Activated naive CD4-positive, alpha-beta T cell (primary cell): ENCODE measurements at places on chromosomes 3 and 15.

- DNase-seq, result no peak
Measured at GRCh38 chr3:106034313-106034712, 165.5 kb upstream of the CBLB start.

DNA sequence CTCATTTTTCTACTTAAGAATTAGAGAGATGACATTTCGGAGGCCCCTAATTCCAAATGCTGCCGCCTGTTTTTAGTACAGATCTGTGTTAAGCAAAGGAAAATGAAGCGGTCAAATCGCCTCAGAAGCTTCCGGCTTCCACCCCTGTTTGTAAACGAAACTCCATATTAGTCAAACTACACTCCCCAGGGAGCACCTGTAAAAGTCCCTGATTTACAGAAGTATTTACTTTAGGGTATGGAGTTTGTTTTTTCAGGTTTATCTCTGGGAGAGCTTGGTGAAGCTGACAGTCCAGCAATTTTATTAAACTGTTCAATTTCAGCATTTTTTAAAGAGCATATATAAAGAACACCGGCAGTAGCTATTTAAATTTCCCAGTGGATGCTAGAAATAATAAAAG, 319.8 kb downstream of the FHIT start:
- no peak for DNase-seq

- DNase-seq, result no peak
Measured at GRCh38 chr3:134795746-134796280, 753 bp downstream of the EPHB1 start.

DNA sequence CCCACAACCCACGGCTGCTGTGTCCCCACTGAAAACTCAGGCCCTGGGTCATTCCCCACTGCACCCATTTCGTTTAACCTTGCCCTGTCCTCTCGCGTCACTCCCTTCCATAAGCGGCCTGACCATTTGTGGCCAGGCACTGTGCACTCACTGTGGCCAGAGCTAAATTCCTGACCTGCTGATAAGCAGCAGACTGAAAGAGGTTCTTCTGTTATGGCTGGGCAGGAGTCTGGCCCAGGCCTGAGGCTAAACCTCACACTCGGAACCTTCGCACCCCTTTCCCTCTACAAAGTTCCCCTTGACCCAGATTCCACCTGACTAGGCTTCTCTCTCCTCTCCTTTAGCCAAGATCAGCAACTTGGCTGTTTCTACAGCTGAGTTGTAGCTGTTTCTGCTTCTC, 62.3 kb downstream of the ADAMTS17 start:
- no peak for DNase-seq

DNA sequence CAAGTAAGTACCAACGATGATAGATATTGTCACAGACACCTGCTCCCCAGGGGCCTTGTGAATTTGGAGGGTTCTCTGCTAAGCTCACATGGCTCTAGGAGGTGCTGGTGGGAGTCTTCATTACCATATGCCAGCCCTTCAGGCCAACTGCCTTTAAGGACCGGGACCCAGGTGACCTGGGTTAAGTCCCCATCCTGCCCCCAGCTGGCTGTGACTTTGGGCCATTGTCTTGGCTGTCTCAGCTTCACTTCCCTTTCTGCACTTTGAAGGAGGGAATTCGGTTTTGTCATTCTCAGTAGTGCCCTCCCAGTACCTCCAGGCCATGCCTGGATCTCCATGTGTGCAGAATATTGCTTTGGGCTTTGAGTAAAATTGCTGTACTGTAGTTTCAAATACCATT, 72.8 kb upstream of the ACAD9 start:
- no peak for DNase-seq

DNA sequence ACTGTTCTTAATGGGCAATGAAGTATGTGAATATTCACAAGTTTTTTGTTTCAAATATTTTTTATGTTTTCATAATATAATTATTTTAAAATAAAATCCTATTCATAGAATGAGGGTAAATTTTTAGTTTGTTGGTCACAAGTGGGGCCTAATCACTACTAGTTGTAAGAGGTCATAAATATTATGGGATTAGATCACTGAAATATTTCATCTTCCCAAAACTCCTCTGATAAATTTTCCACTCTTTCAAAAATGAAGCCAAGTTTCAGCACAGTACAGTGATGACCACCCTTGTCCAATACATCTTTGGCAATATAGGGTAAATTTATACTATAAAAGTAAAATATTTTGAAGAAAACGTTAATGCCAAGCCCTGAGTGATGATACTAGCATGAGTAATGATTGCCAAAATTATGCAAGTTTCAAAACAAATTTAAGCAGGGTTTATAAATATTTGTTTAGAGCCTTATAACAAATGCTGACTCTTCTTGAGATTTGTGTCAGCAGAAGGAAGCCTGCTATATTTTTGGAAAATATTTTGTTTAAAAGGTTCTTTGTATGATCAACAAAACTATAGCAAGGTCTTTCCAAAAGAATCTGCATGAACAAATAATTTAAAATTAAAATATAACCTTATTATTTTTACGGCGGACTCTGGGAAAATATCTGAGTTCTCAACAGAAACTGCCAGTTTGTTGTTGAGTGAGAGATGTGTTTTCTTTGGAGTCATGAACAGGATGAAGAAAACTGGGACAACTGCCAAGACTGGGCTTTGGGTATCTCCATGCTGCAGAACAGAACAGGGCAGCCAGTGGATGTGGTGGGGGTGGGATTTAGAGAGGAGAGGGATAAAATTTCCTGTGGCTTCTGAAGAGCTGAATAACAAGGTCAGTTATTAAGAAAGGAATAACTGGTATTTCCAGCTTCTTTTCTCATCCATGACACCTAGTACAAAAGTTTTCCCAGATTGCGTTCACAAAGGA, 17.9 kb upstream of the TM4SF1 start:
- DNase-seq, result no peak

DNA sequence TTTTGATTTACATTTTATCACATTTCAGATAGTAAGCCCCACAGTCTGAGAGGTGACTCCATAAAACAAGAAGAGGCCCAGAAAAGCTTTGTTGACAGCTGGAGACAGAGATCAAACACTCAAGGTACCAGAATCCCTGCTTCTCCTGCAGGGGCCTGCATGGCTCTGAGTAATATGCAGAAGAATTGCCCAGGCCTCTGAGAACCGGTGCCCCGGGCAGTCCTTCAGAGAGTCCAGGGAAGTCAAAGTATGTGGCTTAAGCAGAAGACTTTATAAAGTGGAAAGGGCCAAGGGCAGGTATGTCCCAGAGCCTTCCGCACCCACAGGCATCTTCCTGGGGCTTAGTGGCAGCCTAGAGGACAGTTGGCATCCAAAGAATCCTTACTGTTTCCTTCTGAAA, 12.8 kb downstream of the ATRIP start:
- DNase-seq, result no peak

GRCh38 chr3:72031581-72031980, 246.6 kb upstream of the PROK2 start:
- DNase-seq, result no peak

GRCh38 chr3:49649576-49649975, 24.6 kb upstream of the APEH start:
- no peak for DNase-seq

GRCh38 chr3:161420746-161421145, 49.4 kb upstream of the SPTSSB start:
- no peak for DNase-seq

GRCh38 chr3:172132159-172132586, 92.8 kb downstream of the FNDC3B start:
- no peak for DNase-seq

GRCh38 chr3:6079011-6079410, 781.9 kb upstream of the GRM7 start:
- no peak for DNase-seq

GRCh38 chr3:15010664-15011063, 54.5 kb downstream of the MRPS25 start:
- DNase-seq, result no peak

DNA sequence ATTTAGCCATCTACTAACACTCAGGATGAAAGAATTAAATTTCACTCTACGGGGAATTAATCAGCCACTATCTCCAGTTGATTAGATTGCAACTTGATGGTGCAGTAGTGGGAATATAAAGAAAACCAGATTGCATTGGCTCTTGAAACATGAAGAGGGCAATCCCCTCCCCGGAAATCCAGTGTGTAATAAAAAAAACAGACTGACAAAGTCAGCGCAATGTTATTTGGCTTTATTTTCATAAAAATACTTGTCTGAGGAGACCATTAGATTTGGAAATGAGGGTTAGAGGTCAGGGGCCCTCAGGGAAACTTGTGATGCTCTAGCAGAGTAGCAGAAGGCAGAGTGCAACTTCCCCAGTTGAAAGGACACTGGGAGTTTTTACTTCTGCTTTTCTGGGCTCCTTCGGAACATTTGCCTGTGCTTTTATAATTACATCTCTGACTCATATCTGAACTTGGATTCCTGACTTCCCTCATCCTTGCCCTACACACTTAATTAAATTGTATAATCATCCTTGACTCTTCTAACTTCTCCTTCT, 326.8 kb downstream of the TUSC7 start:
- no peak for DNase-seq

DNA sequence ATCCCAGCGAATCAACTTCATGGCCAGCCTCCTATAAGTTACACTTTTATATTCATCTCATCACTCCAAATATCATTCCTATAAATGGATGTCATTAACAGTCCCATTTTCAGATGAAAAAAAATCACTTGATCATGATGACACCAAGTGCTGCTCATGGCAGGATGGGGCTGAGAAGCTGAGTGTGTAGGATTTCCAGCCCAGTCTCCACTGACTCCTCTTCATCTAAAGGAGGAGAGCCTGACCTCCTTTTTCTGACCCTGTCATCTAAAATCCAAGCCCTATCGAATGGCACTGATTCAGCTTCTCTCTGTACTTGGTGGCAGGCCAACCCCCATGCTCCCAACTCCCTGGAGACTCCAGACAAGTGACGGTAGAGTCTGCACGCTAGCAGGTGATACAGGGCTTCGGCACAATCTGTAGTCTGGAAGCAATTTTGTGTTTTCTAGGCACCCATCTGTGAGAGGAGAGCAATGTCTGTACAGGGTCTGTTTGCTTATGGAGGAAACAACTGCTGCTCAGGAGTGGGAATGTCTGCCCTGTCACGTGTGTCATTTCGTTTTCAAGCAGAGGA, 103.2 kb downstream of the EPHB1 start:
- DNase-seq, result no peak

- no peak for DNase-seq
Measured at GRCh38 chr15:96322536-96323318, 7.8 kb upstream of the NR2F2 start.

GRCh38 chr3:112096176-112096575, 10.0 kb downstream of the C3orf52 start:
- DNase-seq, result no peak

GRCh38 chr3:58528629-58529028, 8.4 kb downstream of the ACOX2 start:
- no peak for DNase-seq

- DNase-seq, result no peak
Measured at GRCh38 chr3:58627570-58627885, 39.0 kb downstream of the FAM3D start.

DNA sequence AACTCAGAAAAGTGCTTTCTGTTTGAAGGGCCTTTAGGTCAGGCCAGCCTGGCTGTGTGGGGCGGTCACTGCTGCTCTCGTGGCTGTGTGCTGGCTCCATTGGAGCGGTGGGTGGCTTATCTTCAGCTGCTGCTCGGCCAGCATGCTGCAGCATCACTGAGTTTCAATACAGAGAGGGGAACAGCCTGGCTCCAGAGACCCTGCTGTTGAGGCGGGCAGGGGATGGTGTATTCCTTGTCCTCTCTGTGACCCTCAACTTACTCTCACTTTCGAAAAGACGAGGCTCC, 248.5 kb upstream of the ONECUT1 start:
- no peak for DNase-seq

DNA sequence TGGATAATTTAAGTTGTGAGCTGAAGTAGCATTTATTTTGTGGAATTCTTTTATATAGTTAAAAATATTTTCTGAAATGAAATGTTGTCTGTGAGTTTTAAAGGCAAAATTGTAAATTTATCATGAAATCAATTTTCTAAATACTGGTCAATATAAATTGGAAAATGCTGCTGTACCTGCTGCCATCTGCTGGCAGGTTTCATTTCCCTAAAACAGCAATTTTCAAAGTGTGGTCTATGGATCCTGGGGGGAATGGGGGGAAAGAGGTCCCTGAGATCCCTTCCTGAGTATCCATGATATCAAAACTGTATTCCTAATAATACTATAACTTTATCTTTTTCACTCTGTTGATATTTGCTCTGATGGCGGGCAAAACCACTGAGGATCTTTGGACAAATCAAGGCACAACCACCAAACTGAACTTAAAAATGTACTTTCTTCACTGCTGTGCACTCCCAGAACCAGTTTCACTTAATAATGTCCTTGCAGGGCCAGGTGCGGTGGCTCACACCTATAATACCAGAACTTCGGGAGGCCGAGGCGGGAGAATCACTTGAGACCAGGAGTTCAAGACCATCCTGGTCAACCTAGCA, 17.2 kb upstream of the CCR4 start:
- DNase-seq, result no peak

DNA sequence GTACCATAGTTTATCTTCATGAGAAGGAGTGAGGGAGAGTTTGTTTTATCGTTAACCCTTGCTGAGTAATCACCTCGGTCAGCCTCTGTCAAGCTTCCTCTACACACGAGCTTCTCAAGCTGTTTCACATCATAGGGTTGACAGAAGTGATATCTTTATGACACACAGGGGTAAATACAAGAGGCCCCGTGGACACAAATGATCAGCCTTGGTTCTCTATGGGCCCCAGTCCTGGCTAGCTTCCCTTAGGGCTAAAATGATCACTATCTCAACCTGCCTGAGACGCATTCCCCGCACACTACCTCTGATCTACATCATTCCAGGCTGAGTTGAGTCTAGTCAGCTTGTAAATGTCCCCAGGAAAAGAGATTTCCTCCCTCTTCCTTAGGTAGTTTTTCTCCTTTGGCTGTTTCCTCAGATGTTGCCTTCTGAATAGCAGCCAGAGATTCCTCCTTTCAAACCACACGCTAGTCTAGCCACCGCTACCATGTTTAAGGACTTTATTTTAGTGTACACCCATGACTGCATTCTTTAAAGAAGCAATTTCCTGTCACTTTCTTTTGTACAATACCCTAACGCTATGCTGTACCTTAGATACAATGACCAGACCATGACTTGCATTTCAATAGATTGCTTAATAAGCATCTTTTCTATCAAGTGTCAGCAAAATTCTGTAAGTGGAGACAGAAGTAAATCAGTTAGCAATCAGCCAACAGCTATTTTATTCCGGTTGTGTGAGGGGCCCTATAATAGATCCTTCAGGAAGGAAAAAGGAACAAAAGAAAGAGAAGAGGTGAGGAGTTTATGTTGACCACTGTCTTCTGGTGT, 35.1 kb upstream of the PPARG start:
- DNase-seq, result no peak

- DNase-seq, result no peak
Measured at GRCh38 chr3:112351036-112351435, 18.1 kb downstream of the CD200 start.

- DNase-seq, result no peak
Measured at GRCh38 chr15:69552057-69552815, 99.6 kb downstream of the RPLP1 start.

DNA sequence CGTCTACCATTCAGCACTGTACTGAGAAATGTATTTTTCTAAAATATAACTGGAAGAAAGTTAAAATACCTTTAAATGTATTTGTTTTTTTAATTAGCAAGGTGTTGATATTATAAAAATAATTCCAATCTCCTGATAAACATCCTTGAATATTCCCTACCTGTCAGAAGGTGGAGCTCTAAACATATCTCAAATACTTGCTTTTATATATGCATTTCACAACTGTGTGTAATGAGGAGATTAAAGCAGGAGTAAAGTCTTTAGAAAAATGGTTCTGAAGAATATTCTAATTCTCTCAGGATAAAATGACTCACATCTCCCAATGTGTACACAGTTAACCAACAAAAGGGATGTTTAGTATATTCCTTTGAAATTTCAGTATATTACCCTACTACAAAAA, 422.7 kb downstream of the PLCL2 start:
- no peak for DNase-seq

- DNase-seq, result no peak
Measured at GRCh38 chr15:49492830-49493229, 69.8 kb downstream of the FGF7 start.
